ENCODE measurements at places on chromosomes 11 and 22. TPM values are rescaled to one million over a fixed set of nuclear protein-coding genes. Genes with fewer than 3 reads are reported as not detected.

DNA sequence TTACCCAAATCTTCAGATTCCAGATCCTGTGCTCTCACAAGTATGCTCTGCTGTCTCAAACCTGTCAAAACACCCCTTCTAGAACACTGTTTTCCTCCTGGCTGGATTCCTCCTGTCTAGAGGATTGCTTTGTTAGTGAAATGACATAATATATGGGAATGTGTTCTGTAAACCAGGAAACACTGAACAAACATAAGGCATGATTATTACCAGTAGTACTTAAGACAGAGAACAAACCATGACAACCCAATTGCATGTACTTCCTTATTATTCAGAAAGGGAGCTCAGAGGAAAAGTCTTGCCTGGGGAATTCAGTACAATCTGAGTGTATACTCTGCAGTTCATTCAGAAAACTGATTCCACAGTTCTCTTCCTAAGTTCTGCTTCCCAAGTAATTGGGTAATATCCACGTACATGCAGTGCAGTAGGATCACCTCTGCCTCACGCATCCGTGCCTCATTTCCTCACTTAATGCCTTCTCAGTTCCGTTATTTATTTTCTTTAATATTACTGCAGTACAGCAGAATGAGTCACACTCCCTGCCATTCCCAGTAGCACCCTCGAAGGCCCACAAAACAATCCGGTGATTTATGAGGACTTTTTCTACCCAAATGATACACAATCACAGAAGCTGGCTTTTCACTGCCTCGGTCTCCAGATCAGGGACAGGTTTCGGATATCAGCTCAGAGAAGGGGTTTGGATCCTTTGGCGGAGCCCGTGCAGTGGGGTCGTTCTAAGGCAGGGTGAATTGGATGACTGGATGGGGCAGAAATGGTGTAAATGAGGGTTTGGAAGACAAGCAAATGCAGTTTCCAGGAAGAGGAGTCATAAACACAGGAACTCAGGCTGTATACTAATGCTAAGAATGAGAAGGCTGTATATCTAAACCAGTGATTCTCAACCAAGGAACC, 896.9 kb downstream of the KCNA4 start:
- no peak for DNase-seq

GRCh38 chr11:70556884-70557741, 158.8 kb downstream of the CTTN start:
- no peak for DNase-seq

MCHR1 gene
- polyA plus RNA-seq = not detected

SOX10 gene
- 1.8 TPM for polyA plus RNA-seq

GRCh38 chr11:44774108-44774507, 47.3 kb downstream of the TSPAN18 start:
- DNase-seq = peak; percentile 89

MYH9 gene
- polyA plus RNA-seq = 63.7 TPM

CCDC87 gene
- polyA plus RNA-seq = not detected

DNA sequence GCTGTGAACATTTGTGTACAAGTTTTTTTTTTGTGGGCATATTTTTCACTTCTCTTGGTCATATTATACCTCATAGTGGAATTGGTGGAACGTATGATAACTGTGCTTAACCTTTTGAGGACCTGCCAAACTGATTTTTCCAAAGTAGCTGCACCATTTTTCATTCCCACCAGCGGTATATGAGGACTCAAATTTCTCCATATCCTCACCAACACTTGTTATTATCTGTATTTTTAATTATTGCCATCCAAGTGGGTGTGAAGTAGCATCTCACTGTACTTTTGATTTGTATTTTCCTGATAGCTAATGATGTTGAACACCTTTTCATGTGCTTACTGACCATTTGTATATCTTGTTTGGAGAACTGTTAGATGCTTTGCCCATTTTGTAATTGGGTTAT, 47.8 kb downstream of the CCDC15 start:
- DNase-seq = no peak

GRCh38 chr11:70331901-70332300, 61.4 kb downstream of the PPFIA1 start:
- no peak for DNase-seq

IGLL1 gene
- not detected for polyA plus RNA-seq

ALX4 gene
- not detected for polyA plus RNA-seq

GRCh38 chr22:26097840-26098239, 71.4 kb upstream of the SEZ6L start:
- DNase-seq = no peak

- no peak for DNase-seq
Observed at GRCh38 chr11:44877571-44878497, 72.8 kb downstream of the TP53I11 start.

GAL gene
- polyA plus RNA-seq = not detected

DTX4 gene
- 24.7 TPM for polyA plus RNA-seq

GRCh38 chr22:32031466-32031865, 11.6 kb upstream of the SLC5A1 start:
- DNase-seq = no peak

DNA sequence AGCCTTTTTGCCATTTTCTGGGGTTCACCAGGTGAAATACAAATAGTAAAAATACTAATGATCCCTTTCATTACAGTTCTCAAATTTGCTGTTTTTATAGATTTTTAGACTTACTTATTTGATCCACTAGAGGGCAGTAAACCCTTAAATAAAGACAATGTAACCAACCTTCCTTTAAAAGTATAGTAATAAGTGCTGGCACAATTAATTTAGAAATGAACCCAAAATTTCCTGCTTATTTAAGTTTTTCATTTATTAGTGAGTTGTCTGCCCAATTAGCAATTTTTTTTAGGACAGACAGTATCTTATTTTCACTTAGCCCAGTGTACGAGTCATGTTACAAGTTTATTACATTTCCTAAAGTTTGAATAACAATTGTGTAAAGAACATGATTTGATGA, 4.7 kb downstream of the DDIAS start:
- no peak for DNase-seq

DNA sequence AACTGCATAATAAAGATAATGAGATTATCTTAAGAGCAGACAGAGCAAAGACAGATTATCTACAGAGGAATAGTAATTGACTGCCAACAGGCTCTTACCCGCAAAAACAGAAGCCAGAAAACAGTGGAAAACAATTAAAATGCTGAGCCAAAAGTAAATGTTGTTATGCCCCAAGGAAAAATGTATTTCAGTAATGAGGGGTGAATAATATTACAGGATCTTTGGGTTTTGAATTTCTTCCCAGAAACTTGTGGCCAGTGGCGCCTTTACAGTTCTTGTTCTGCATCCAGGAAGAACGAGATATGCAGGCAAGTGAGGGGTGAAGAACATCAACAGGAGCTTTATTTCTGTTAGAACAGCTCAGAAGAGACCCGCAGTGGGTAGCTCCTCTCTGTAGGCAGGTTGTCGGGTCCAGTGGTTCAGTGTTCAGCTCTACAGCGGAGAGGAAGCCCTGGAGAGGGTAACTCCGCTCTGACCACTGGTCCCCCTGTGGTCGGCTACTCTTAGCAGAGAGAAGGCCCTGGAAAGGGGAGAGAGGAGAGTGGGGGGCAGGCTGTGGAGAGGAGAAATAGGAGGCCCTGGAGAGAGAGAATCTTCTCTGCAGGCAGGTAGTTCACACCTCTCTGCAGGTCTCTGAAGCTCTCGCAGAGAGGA, 51.8 kb upstream of the SC5D start:
- DNase-seq = no peak

DNA sequence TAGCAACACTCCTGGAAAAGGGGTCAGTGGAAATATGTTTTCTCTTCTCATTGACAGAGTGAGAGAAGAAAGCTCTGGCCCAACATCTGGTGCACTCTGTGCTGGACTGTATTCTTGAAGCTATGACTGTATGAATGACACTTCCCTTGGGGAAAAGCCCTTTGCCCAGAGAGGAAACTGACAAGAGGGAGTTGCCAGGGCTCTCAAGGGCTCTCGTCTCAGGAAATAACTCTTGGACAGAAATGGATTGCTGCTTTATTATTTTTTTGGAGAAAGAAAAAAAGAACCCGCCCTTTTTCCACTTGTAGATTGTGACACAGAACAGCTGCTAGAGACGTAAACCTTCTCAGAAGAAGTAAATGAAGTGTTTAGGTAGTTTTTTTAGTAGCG, 11.4 kb downstream of the ETS1 start:
- DNase-seq = peak; percentile 74

MOGAT2 gene
- 26.4 TPM for polyA plus RNA-seq

DNA sequence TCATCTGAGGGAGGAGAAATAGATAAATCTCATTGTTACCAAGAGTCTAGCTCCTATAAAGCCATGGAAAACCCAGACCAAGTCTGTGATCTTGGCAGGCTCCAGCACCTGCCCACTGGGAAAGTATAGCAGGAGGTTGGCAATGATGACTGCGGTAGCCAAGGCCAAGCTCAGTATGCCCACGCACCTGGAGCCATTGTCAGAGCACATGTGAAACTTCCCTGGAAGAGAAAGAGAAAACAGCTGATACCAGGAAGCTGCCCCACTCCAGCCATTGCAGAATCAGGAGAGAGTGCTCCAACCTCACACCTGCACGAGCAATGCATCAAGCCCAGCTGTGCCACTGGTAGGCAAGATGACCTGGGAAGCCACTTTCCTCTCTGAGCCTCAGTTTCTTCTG, 62.2 kb upstream of the HEPHL1 start:
- DNase-seq = no peak

DNA sequence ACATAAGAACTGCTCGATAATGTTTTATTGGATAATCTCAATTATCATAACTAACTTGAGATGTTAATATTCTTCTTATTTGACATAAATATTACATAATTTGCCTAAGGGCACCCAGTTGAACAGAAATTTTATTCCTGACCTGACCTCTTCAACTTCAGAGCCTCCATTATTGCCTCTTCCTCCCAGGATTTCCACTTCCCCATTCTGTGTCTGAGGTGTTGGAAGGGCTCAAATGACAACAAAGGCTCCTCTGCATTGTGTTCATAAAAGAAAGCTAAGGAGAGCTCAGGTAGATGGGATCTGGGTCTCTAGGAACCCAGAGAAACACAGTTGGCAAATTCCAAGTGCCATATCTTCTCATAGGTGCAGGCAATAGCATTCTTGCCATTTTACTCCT, 61.2 kb upstream of the ARHGAP20 start:
- no peak for DNase-seq

KBTBD3 gene
- polyA plus RNA-seq = 6.2 TPM

GRCh38 chr11:41254966-41255365, 204.5 kb downstream of the LRRC4C start:
- no peak for DNase-seq

- DNase-seq = no peak
Observed at GRCh38 chr11:7437696-7438095, 47.6 kb upstream of the OLFML1 start.

- DNase-seq = no peak
Observed at GRCh38 chr11:90629229-90629806, 406.5 kb upstream of the CHORDC1 start.

- DNase-seq = no peak
Observed at GRCh38 chr11:115739878-115740277, 235.7 kb upstream of the CADM1 start.

MYEOV gene
- polyA plus RNA-seq = 1.2 TPM

DNA sequence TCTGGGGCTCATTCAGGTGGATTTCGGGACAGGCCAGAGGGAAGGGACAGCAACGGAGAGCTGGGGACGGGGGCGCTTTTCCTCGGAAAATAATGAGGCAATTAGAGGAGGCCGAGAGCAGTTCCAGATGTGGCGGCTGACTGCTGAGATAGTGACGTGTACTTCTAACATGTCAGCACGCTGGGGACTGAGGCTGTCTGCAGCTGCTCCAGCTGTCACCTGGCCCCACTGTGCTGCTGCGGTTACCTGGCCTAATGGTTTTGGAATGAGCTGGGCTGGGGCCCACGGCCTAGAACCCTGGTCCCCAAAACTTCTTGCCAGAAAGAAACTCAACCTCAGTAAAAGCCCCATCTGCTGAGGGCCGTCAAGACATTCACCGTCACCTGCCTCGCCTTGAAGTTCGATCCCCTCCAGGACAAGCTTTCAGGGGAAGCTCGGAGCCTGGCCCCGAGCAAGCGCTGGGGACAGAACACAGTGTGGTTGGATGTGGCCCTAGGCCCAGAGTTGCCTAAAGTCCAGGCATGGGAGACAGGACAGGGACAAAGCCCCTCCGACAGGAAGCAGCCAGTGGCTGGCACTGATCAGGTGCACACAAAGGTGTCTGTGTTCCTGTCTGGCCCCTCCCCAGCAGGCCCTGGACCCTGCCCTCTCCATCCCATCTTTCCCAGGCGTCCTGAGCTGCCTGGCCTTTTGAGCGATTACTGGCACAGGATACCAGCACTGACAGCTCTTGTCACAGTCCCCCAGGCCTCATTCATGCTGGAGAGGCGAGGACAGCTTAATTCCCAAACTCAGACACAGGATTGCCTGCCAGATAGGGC, 22.1 kb downstream of the RPUSD4 start:
- DNase-seq = no peak

DNA sequence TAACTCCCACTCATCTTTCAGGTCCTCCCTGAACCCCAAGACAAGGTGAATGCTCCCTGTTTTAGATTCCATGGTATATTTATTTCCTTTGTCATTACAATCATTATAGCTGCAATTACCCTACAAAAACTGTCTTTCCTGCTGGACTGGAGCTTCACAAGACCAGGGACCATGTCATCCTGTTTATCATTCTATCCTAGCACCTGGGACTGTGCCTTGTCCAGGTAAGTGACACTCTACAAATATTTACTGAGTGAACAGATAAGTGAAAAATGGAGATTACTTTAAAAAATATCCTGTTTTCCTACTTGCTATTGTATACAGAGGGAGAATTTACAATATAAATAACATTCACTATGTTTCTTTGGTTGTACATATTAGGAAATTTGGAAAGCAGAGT, 22.5 kb upstream of the ELF5 start:
- no peak for DNase-seq

- DNase-seq = no peak
Observed at GRCh38 chr22:27546157-27546935, 255.2 kb downstream of the MN1 start.

GRCh38 chr22:46750530-46750800, 12.0 kb upstream of the TBC1D22A start:
- no peak for DNase-seq

- DNase-seq = no peak
Observed at GRCh38 chr11:93844568-93844967, 5.8 kb downstream of the VSTM5 start.

FAM180B gene
- 0.60 TPM for polyA plus RNA-seq

DNA sequence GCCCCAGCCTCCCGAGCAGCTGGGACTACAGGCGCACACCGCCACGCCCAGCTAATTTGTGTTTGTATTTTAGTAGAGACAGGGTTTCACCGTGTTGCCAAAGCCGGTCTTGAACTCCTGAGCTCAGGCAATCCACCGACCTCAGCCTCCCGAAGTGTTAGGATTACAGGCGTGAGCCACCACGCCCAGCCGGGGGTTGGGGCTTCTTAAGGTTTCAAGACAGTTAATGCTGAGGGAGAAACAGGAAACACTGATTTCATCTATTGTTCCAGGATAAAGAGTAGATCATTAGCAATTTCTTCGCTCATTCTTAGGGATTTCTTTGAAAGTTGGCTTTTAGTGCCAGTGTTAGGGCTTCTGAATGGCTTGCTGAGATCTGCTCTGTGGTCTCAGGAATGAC, 21.2 kb upstream of the CLMP start:
- DNase-seq = no peak

DNA sequence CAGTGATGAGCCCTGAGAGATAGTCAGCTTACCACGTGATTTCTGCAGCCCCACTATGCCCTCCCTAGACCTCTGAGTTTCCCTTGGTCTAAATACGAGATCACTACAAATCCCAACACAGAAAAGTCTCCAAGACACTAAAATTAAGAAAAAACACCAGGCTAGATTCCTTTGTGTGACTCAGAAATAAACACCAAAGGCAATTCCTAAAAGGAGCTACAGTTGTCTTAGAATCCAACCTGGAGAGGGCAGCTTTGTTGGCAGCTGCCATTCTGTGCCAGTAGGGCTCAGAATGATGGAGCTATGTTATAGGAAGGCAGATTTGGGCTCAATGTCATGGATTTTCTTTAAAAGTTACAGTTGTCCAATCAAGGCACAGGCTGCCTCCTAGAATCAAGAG, 37.1 kb upstream of the HMGXB4 start:
- DNase-seq = no peak
